ENCODE measurements at places on chromosomes 3 and 15.

- DNase-seq, result no peak
Measured at GRCh38 chr3:183434992-183435391, 6.6 kb upstream of the MCF2L2 start.

- DNase-seq, result no peak
Measured at GRCh38 chr3:45208586-45208985, 17.5 kb downstream of the TMEM158 start.

GRCh38 chr3:109028753-109029152 lies 75.1 kb upstream of the GUCA1C start:
- DNase-seq, result no peak

DNA sequence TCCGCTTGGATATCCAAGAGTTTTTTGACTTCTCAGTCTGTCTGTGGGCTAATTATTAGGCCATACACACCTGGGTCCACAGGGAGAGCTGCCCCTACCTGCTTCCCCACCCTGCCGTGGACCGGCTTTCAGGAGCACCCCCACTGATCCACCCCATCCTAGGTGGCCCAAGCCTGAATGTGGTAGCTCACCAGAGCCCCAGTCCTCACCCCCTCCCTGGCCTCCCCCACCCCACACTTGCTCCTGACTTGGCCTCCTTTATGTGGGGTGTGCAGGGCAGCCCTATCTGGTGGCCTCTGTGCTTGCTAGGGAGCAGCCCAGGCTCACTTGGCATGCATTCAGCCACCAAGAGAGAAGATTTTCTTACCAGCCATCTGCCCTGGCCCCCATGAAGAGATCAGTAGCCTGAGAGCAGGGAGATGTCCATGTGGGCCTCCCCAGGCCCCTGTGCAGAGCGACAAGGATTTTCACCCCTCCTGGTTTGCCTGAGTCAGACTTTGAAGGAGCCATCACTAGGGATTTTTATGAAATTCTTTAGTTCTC lies 11.2 kb downstream of the LRRK1 start:
- DNase-seq, result no peak

Measured in T follicular helper cell (primary cell).